Activated CD8-positive, alpha-beta T cell treated with anti-CD3 and anti-CD28 coated beads for 36 hours (primary cell): ENCODE measurements at places on chromosomes 7 and 10.

- H3K4me1 ChIP-seq: peaks cover 48% of the 10 kb centered on the region
- DNase-seq: peak; percentile 34
- H3K27ac ChIP-seq: no peak overlapping the region
- H3K27me3 ChIP-seq: no peaks in the 10 kb centered on the region
- H3K36me3 ChIP-seq: peaks cover 10% of the 10 kb centered on the region
Measured at GRCh38 chr10:102752934-102753664, 9.4 kb downstream of the WBP1L start.

DNA sequence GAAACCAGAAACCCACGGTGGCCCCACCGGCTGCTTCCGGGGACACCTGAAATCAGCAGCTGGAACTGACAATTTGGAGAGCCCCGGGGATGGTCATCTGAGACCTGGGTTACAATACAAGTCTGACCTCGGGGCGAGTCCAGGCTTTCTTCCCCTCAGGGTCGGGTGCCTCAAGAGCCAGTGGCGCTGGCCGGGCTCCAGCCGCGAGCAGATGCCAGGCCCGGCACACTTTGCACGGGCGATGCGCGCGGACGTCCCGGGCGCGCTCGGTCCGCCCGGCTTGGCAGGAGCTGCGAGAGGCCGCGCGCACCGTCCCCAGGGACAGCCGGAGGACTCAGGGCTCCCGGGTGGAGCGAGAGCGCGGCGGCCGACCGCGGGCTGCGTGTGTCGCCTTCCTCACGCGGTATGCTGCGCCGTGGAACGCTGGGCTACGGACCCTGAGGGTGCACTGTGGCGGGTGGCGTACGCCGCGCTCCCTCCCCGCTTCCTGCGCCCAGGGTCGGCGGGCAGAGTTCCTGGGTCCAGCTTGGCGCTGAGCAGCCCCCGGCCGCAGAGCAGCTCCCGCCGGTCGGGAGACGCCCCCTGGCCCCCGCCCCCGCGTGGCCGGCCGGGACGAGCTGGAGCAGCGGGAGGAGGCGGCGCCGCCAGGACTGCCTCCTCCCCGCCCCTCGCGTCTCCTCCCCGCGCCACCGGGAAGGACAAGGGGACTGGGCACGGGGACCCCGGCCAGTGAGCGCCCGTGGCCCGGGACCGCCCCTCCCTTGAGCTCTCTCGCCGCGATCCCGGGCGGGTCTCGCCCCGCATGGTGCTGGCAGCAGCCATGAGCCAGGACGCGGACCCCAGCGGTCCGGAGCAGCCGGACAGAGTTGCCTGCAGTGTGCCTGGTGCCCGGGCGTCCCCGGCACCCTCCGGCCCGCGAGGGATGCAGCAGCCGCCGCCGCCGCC is at the start of gene RBM20:
Gene RBM20, plus strand, starts transcription at position 684 of the 945 bp plus-strand sequence. Its CDS starts 119 bp downstream, at position 803.
- H3K27me3 ChIP-seq: peaks cover 52% of the 10 kb centered on the region
- DNase-seq: peak; percentile 20
- H3K27ac ChIP-seq: no peak within 1 kb of the TSS
- H3K4me1 ChIP-seq: peaks cover 29% of the 10 kb centered on the region

DNA sequence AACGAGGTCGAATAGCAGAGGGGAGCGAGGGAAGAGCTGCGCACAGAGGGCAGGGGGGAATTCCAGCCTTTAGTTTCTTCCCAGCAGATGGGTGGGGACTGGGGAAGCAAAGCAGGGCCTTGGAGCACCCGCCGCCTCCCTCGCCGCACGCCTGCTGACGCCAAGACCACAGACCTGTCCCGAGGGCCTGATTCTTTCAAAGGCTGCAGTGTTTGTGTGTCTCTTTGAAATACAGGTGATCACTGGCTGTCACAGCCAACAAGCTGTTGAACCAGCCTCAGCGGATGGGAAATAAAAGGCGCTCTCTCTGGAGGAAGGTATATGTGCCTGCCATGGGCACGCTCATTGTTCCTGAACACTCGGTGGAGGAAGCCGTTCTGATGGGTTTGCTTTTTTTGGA is 119.3 kb downstream of the FAM53B start:
- H3K4me1 ChIP-seq: peaks cover 29% of the 10 kb centered on the region
- H3K4me3 ChIP-seq: no peak overlapping the region
- no peaks in the 10 kb centered on the region for H3K27me3 ChIP-seq
- DNase-seq: no peak

DNA sequence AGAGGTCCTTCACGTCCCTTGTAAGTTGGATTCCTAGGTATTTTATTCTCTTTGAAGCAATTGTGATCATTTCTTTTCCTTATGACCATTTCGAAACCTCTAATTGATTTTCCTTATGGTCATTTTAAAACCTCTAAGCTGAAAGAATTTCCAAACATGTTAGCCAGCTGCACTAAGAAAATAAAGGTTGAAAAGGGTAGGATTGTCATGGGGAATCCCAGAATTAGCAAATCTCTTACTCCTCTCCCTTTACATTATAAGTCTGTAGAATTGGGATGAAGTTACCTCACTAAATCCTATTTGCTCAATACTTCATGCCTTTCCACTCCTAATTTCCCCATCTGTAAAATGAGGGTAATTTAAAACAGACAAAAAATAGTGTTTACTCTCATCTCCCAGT is 79.5 kb downstream of the FAM185A start:
- H3K36me3 ChIP-seq: peaks cover 15% of the 10 kb centered on the region
- no peak overlapping the region for H3K27ac ChIP-seq
- no peaks in the 10 kb centered on the region for H3K4me1 ChIP-seq
- H3K4me3 ChIP-seq: no peak overlapping the region

DNA sequence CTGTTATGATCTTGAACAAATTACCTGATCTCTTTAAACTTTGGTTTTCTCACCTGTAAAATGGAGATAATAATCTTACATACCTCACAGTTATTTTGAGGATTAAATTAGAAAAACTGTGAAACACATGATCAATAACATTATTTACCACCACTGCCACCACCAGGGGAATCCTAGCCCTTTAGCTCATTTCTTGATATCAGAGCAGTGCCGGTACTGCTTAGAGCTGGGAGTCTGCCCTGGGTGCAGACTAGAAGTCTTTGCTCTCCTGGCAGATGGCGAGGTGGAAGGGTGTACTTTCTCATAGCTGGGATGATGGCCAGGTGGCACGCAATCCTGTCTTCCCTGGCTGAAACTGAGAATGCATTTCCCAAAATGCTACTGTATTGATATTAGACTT is 12.7 kb upstream of the EFCAB10 start:
- peaks cover 4% of the 10 kb centered on the region for H3K4me1 ChIP-seq
- no peak overlapping the region for H3K4me3 ChIP-seq
- no peaks in the 10 kb centered on the region for H3K36me3 ChIP-seq
- no peak for DNase-seq
- H3K27ac ChIP-seq: no peak overlapping the region

DNA sequence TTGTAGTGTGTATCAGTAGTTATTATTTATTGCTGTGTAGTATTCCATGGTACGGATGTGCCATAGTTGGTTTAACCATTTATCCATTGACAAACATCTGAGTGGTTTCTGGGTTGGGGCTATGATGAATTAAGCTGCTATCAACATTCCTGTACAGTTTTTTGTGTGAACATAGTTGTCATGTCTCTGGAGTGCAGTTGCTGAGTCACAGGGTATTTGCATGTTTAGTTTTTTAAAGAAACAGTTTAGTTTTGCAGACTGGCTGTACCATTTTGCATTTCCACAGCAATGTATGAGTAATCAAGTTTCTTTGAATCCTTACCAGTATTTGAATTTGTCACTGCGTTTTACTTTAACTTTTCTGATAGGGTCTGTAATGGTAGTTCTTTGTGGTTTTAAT is 516.7 kb upstream of the CELF2 start:
- H3K36me3 ChIP-seq: no peaks in the 10 kb centered on the region
- H3K27ac ChIP-seq: no peak overlapping the region
- H3K4me3 ChIP-seq: no peak overlapping the region
- H3K27me3 ChIP-seq: peaks cover 1% of the 10 kb centered on the region
- no peaks in the 10 kb centered on the region for H3K4me1 ChIP-seq
- no peak for DNase-seq

- peaks cover 45% of the 10 kb centered on the region for H3K4me1 ChIP-seq
- no peaks in the 10 kb centered on the region for H3K27me3 ChIP-seq
- DNase-seq: no peak
Measured at GRCh38 chr10:74856940-74857339, 30.5 kb downstream of the KAT6B start.

GRCh38 chr7:29335188-29336083 is 140.9 kb downstream of the CHN2 start:
- H3K27ac ChIP-seq: no peak overlapping the region
- no peaks in the 10 kb centered on the region for H3K36me3 ChIP-seq
- no peak for DNase-seq
- no peak overlapping the region for H3K4me3 ChIP-seq
- peaks cover 44% of the 10 kb centered on the region for H3K4me1 ChIP-seq

GRCh38 chr10:124732931-124733570 is 11.1 kb downstream of the FAM53B start:
- peak; percentile 79 for DNase-seq
- H3K36me3 ChIP-seq: peaks cover 3% of the 10 kb centered on the region
- no peaks in the 10 kb centered on the region for H3K27me3 ChIP-seq
- peaks cover 91% of the 10 kb centered on the region for H3K4me1 ChIP-seq
- H3K4me3 ChIP-seq: peak overlapping the region; percentile 61
- peak overlapping the region; percentile 87 for H3K27ac ChIP-seq

- peaks cover 6% of the 10 kb centered on the region for H3K27me3 ChIP-seq
- no peak overlapping the region for H3K4me3 ChIP-seq
- no peaks in the 10 kb centered on the region for H3K36me3 ChIP-seq
- no peak for DNase-seq
- H3K27ac ChIP-seq: no peak overlapping the region
Measured at GRCh38 chr7:24026351-24026750, 257.6 kb upstream of the NPY start.

DNA sequence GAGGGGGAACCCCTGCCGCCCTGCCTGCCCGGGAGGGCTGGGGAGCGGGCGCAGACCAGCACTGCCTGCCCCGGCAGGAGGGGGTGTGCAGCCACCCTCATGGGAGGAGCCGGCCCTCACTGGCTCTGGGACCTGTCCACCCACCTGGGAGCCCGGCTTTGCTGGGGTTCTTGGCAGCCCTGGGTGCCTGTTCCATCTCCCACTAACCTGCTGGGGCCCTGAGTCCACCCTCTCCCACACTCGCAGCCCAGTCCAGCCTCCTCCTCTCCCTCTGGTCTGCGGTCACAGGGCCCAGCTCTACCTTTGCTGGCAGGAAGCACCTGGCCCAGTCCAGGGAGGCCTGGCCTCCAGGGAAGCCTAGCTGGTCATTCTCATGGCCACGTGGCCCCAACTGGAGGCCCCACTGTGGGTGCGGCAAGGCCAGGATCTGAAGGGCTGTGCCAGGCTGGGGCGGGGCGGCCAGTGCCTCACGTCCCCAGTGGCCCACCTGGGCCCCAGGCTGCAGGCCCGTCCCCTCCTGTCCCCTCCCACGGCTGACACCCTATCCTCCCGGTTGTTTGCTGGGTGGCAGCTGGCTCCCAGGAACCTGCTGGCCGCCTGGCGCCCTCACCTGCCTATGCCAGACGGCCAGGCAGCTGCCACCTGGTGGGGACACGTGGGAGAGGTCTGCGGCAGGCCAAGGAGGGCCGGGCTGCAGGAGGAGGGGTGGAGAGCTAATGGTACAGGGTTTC is at the start of gene TMEM184A:
Gene TMEM184A, minus strand, starts transcription at position 393 of the 731 bp plus-strand sequence. CDS start 721 bp downstream, outside the sequence.
- H3K4me1 ChIP-seq: no peaks in the 10 kb centered on the region
- no peak within 1 kb of the TSS for H3K27ac ChIP-seq
- DNase-seq: peak; percentile 65
- no peaks in the 10 kb centered on the region for H3K36me3 ChIP-seq
- H3K27me3 ChIP-seq: no peaks in the 10 kb centered on the region
- no peak within 1 kb of the TSS for H3K4me3 ChIP-seq

- H3K4me3 ChIP-seq: no peak overlapping the region
- H3K27ac ChIP-seq: no peak overlapping the region
- peaks cover 3% of the 10 kb centered on the region for H3K36me3 ChIP-seq
- peak; percentile 4 for DNase-seq
- no peaks in the 10 kb centered on the region for H3K4me1 ChIP-seq
Measured at GRCh38 chr10:37754538-37755323, 102.7 kb downstream of the ZNF248 start.

GRCh38 chr10:98097616-98098015 is 36.8 kb upstream of the R3HCC1L start:
- DNase-seq: no peak
- H3K4me1 ChIP-seq: no peaks in the 10 kb centered on the region
- H3K36me3 ChIP-seq: no peaks in the 10 kb centered on the region
- no peak overlapping the region for H3K27ac ChIP-seq
- H3K4me3 ChIP-seq: no peak overlapping the region

- H3K4me3 ChIP-seq: no peak overlapping the region
- no peak overlapping the region for H3K27ac ChIP-seq
Measured at GRCh38 chr7:80392229-80393169, 119.4 kb downstream of the GNAT3 start.

GRCh38 chr7:46695051-46695708 is 774.1 kb upstream of the IGFBP3 start:
- no peak overlapping the region for H3K4me3 ChIP-seq
- no peak overlapping the region for H3K27ac ChIP-seq
- no peaks in the 10 kb centered on the region for H3K36me3 ChIP-seq
- H3K4me1 ChIP-seq: no peaks in the 10 kb centered on the region

DNA sequence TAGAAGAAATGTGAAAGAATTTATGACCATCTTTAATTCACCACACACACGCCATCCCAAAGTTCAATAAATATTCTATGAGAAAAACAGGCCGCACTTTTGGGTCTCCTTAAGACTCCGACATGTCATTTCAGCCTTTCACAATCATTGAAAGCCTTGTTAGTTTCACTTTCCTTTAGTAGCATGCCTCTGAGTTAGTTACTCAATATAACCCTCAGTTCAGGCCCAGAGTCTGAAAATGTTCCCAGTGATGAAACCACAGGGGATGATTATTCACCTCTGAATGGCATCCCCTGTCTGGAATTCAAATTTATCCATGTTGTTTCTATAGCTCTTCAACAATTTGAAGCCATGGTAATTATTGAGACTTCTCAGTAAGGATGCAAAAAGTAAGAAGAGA is 278.1 kb upstream of the NRP1 start:
- no peak for DNase-seq
- H3K4me3 ChIP-seq: no peak overlapping the region
- H3K4me1 ChIP-seq: no peaks in the 10 kb centered on the region
- peaks cover 2% of the 10 kb centered on the region for H3K27me3 ChIP-seq
- no peak overlapping the region for H3K27ac ChIP-seq

DNA sequence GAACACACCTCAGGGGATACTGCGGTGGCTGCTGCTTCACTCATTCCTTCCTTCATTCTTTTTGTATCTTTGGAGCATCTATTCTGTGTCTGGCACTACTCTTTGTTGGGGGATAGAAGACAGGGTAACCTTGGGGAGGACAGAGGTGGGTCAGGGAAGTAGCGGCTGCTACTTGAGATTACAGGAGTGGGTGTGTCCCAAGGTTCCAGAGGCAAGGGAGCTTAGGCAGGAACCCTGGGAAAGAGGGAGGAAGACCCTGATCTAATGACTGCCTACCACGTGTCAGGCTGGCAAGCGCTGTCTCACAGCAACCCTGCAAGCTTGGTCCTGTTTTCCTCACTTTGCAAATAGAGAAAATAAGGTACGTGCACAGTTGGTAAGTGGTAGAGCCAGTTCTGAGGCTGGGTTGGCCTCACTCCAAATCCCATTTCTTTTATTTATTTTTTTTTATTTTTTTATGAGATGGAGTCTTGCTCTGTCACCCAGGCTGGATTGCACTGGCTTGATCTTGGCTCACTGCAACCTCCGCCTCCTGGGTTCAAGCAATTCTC is 985.9 kb upstream of the ZNF722 start:
- no peak for DNase-seq
- H3K4me1 ChIP-seq: no peaks in the 10 kb centered on the region
- no peak overlapping the region for H3K4me3 ChIP-seq
- H3K27ac ChIP-seq: no peak overlapping the region
- peaks cover 2% of the 10 kb centered on the region for H3K36me3 ChIP-seq

GRCh38 chr7:80026766-80027165 is 107.9 kb upstream of the GNAI1 start:
- H3K27me3 ChIP-seq: no peaks in the 10 kb centered on the region
- H3K4me3 ChIP-seq: no peak overlapping the region
- H3K4me1 ChIP-seq: no peaks in the 10 kb centered on the region
- H3K27ac ChIP-seq: no peak overlapping the region
- no peaks in the 10 kb centered on the region for H3K36me3 ChIP-seq

- no peak for DNase-seq
- no peaks in the 10 kb centered on the region for H3K36me3 ChIP-seq
- H3K27ac ChIP-seq: no peak overlapping the region
Measured at GRCh38 chr10:35349389-35349915, 13.1 kb downstream of the CCNY start.
